ENCODE measurements at places on chromosomes 5 and 9.

- DNase-seq = no peak
These were observed 30.1 kb downstream of the ISOC1 start for GRCh38 chr5:129124608-129125007.

DNA sequence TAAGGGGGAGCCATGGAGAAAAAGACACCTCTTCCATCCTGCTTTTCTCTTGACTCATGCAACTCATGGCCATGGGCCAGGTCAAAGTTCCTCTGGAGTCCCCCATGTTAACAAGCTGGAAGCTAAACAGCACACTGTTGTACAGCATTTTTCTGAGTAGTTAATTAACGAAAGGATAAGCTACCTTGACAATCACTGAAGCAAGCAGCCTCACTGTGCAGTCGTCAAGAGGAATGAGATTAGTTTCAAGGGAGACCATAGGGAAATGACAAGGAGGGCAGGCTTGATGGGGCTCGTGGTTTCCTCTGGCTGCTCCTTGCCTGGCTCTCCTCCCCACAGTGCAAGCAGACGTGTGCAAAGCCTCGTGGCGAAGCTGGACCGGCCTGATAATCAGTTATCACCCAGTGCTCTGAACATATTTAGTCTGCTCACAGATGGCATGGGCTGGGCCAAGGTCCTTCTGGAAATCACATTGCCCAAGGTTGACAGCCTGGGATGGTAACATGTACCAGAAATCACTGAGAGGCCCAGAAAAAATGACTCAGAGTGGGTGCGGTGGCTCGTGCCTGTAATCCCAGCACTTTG lies 209.5 kb downstream of the SLIT3 start:
- no peak for DNase-seq

- DNase-seq = no peak
These were observed 307.0 kb upstream of the PANK3 start for GRCh38 chr5:168886157-168886556.

GRCh38 chr5:37940931-37941623 lies 101.2 kb upstream of the GDNF start:
- no peak for DNase-seq

GRCh38 chr9:134605351-134605965 lies 36.1 kb upstream of the COL5A1 start:
- no peak for DNase-seq

- DNase-seq = no peak
These were observed 30.5 kb downstream of the PCSK1 start for GRCh38 chr5:96402500-96402899.

- no peak for DNase-seq
These were observed 7.3 kb downstream of the C9orf50 start for GRCh38 chr9:129613520-129614175.

- DNase-seq = no peak
These were observed 37.0 kb downstream of the MRPS30 start for GRCh38 chr5:44845777-44846176.

GRCh38 chr5:66881480-66882161 lies 285.4 kb downstream of the MAST4 start:
- no peak for DNase-seq

DNA sequence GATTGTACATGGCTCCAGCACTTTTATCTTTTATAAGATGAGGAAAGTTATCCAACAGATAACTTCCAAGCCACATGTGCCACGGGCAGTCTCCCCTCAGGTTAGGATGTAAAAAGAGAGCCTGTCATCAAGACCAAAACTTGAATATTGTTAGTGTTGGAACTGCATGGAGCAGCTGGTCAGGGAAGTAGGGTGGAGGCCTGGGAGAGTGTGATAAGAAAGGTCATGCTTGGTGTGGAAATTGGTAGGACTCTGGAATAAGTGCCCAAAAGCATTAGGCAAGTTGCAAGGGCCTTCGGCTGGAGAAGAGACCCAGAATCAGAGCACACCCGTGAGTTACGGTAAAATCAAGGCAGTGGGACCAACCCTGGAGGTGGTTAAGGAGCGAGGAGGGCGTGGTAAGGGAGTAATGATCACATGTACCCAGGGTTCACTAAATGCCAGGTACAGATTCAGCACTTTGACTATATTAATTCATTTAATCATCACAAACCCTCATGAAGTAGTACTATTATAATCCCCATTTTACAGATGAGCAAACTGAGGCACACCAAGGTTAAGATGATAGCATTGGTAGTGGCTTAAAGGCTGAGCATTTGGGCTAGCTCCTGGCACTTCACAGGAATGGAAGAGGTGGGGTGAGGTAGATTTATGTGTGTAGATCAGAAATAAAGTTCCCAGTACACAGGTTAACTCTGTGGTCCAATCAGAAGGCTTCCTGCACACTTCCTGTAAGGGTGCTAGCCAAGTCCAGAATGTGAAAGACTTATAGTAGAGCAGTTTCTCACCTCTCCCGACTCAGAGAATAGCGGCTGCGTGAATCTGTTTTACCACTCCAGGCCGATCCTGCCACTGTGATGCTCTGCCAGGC lies 96.5 kb upstream of the ZNF608 start:
- DNase-seq = no peak

DNA sequence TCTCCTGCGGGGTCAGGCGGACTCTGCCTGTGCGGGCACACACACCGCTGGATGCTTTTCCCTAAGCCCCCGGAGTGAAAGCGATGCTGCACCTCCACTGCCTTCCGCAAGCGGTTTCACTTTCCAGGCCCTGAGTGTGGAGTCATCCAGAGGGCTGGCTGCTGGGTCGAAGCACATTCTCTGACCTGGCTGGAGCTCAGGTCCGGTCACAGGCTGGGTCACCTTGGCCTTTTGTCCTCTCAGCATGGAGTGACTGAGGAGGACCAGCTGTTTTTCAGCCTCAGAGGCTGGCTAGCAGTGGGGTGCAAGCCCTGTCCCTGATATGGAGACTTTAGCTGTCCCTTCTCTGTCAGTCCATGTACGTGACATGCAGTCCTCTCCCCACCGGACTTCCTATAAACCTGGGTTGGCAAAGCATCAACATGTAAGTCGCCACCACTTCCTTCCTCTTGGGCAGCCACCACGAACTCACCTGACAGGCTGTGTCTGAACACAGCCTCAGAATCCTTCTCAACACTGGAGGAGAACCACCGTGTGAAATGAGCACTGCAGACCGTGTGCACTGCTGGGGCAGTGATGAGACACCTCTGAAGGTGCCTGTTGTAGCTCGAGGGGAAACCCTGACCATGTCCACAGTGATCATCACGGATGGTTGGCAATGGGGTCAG lies 51.3 kb downstream of the GADD45G start:
- no peak for DNase-seq

DNA sequence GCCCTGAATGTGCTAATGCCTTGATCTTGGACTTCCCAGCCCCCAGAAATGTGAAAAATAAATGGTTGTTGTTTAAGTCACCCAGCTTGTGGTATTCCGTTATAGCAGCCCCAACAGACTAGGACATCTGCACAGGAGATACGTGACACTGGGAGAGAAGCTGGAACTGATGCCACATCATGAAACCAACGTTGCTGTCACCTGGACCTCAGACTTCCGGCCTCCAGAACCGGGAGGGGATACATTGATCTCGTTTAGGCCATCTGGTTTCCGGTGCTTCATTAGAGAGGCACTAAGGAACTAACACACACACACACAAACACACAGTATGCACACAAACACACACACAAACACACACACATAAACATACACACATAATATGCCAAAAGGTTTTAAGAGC lies 75.0 kb upstream of the ICE1 start:
- no peak for DNase-seq

DNA sequence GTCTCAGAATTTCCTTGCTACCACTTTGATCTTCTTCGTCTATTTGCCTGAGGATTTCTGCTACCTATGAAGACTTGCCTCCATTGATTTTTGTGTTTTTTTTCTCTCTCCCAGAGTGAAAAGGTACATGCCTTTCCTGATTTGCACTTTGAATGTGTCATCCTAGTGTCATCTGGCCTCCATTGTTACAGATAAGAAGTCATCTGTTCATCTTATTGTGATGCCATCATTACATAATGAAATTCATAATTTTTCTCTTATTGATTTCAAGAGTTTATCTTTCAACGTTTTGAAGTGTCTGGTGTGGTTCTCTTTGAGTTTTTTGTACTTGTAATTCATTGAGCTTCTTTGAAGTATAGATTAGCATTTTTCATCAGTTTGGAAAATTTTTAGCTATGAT lies 144.8 kb downstream of the SH3GL2 start:
- no peak for DNase-seq

DNA sequence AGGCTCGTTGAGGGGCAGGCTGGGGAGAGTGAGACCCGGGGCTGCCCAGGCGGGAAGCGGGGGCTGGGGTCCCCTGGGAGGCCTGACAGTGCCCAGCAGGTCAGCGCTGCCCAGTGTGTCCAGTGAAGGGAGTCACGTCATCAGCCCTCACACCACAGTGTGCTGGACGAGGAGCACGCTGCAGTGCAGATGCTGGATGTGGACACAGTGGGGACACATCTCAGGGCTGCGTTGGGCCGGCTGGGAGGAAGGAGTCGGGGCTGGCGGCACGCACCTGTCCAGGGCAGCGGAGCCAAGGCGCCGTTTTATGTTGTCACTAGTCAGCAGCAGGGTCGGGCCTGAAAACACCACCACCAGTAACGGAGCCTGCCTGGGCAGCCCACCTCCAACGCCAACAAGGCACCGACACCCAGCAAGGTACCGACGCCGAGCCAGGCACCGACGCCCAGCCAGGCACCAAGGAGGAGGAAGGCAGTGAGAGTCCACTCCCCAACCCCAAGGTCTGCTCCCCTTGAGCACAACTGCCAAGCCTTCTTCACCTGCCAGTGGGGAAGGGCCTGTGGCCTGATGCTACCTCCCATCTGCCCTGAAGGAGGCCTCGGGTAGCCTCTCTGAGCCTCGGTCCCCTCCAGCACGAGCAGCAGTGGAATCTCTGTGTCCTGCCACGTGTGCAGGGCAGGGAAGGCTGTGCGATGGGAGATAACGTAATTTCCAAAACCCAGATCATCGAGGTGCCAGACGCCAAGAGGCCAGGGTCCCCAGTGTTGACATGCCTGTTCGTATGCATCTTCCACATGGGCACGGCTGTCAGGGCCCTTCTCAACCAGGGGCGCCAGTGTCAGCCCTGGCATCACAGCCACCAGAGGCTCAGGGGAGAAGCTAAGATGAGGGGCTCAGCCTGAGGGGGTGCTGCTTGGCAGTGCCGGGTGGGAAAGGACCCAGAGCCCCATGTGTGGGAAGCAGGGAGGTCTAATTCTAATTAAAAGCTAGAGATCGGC lies 21.9 kb upstream of the NSMF start:
- DNase-seq = no peak

GRCh38 chr5:113682497-113683136 lies 169.1 kb downstream of the YTHDC2 start:
- no peak for DNase-seq

- no peak for DNase-seq
These were observed 27.9 kb downstream of the ANXA1 start for GRCh38 chr9:73179589-73179988.

DNA sequence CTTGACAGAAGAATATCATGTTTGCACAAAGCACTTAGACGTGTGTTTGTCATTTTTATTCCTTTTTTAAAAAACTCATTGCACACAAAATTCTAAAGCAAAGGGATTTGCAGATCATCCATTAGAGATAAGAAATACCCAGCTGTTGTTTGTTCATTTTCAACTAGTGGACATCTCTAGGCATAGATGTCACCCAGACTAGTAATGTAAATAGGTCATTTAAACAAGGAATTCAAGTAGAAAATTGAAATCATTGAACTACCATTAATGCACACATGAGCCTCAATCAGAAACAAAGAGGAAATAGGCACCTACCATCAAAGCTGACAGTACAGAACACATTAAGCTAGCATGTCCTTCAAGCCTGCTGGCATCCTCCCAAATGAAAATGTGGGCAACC lies 107.3 kb downstream of the OR2K2 start:
- no peak for DNase-seq

Measured in GM04504 (cell line).